ENCODE measurements at places on chromosomes 6 and 20.

DNA sequence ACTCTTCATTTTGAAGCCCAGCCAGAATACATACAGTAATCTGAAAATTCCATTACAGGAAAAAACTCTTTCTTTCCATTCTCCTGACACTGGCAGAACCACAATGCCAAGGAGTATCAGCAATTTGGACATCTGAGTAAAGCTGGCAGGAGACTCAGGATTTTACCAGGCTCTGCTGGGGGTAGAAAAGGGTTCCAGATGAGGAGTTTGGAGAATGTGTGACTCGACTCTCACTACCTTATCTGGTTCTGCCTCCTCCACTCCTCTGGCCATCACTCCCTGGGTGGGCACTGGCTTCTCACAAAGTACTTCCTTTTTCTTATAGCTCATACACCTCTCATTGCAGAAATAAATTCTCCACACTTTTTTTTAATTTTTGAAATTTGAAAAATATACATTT is 10.6 kb upstream of the WFDC8 start:
- DNase-seq = no peak

- no peak for DNase-seq
Measured at GRCh38 chr6:13813026-13813425, 1.3 kb downstream of the MCUR1 start.

GRCh38 chr6:27287751-27288135 is 24.3 kb downstream of the POM121L2 start:
- DNase-seq = no peak

DNA sequence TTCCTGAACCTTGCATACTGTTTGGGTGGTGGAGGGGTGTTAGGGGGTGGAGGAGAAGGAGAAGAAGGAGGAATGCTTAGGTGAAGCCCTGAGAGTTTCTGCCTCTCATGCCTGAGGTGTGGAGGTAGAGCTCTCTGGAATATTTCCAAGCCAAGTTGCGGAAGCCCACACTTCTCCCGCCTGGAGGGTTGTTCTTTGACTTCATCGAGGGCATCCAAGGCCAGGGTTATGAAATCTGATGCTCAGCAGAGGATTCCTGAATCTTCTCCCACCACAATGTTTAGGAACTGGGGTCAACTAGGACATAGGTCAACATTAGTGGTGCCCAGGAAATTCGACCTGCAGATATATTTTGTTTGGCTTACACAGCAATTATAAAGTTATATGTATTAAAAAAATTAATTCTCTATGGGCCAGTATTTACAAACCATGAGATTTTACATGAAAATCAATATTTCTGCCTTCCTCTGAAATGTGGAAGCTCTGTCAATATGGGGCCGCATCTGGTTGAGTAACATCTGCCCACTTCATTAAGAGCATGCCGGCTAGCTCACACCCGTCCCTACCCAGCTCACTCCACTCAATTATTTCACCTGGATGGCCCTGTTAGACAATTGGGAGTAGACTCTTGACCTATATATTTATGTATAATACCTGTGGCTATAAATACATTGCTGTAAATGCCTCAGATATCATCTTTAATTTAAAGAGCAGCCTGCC is 257.1 kb upstream of the ZFP64 start:
- DNase-seq = no peak

GRCh38 chr6:112284603-112285002 is 30.2 kb upstream of the LAMA4 start:
- no peak for DNase-seq

- DNase-seq = no peak
Measured at GRCh38 chr6:124463271-124463670, 499.0 kb upstream of the RNF217 start.

GRCh38 chr6:44675449-44675848 is 287.9 kb downstream of the CDC5L start:
- no peak for DNase-seq

GRCh38 chr20:16864963-16865362 is 116.8 kb downstream of the OTOR start:
- DNase-seq = no peak
